K562 (cell line): ENCODE measurements at places on chromosomes 3 and 15. TPM values are rescaled to one million over a fixed set of nuclear protein-coding genes. Genes with fewer than 3 reads are reported as not detected.

The C3orf70 gene
- 0.04 TPM in 1 of 2 replicates, not detected in the other for total RNA-seq

The CADPS gene
- total RNA-seq, result not detected in 2 replicates

The CHRNB4 gene
- not detected in 2 replicates for total RNA-seq

The CSPG4 gene
- total RNA-seq, result 0.07 TPM in 2 replicates

DNA sequence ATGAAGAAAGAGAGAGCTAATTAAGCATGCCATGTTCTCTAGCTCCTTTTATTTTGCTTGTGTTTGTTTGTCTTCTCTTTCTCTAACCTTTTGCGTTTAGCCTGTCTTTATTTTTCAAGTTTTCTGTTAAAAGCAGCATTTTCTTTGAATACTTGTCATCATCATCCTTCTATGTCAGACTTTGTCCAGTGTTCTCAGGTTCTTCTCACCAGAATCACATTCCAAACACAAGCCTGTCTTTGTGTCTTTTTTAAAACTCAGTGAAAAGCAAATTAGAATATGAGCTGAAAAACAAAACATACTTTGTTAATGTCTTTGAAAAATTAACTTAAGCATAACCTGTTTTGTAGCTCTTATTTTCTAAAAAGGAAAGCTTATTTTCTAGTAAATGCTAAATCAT is 62.4 kb downstream of the LEKR1 start:
- no peak for DNase-seq

DNA sequence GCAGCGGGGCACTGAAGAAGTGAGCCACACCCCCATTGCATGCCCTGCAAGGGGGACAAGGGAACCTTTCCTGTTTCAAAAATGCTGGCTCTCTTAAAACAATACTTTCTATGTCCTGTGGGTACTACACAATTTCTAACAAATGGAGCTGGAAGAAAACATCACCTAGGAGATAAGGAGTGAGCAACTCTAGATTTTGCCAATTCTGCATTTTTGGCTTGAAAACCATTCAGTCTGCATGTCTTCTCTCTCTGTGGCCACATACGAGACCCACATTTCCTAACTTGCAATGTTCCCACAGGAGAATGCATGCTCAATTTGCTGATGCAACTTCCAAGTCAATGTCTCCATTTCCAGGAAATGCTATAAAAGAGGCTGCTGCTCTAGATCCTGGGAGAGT is 662.0 kb downstream of the SQOR start:
- DNase-seq, result no peak

DNA sequence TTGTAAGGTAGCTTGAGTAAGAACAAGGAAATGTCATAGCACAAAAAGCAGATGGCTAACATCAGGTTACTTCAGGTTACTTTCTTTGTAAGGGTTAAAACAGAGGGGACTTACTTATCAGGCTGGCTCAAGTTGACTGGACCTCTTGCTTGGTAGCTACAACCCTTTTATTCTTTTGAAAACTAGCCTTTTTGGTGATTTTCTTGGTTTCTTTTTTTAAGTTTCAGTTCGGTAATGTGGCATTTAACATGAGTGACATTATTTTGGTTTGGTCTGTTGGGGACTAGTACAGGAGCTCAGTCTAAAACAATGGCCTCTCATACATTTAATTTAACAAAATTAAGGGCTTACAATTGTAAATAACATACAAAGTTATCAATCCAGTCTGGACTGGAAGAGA is 621.4 kb downstream of the OTOL1 start:
- no peak for DNase-seq

DNA sequence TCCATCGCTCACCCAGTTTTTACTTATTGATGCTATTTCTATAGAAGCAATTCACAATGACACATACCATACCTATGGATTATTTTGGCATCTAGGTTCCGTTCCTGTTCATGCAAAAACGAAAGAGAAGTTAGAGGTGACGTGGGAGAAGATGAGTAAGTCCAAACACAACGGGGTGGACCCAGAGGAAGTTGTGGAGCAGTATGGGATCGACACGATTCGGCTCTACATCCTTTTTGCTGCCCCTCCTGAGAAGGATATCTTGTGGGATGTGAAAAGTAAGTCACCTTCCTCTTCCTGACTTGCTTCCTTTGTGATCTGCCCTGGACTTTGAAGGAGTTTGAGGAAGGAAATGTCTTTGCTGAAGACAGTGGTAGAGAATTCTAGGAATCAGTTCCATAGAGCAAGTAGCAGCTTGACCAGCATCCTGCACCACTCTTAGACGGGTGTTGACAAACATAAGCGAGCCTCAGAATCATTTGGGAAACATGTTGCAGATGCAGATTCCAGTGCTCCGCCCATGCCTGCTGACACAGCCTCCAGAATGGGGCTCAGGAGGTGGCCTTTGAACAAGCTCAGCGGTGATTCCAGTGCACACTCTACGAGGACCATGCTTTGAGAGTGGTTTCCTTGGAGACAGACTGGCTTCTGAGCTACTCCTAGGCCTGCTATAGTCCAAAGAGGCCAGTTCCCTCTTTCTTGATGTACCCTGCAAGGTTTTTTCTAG is 78.4 kb upstream of the LIMD1 start:
- DNase-seq, result no peak

- no peak for DNase-seq
These were observed 102.2 kb downstream of the HHLA2 start for GRCh38 chr3:108398510-108398909.

DNA sequence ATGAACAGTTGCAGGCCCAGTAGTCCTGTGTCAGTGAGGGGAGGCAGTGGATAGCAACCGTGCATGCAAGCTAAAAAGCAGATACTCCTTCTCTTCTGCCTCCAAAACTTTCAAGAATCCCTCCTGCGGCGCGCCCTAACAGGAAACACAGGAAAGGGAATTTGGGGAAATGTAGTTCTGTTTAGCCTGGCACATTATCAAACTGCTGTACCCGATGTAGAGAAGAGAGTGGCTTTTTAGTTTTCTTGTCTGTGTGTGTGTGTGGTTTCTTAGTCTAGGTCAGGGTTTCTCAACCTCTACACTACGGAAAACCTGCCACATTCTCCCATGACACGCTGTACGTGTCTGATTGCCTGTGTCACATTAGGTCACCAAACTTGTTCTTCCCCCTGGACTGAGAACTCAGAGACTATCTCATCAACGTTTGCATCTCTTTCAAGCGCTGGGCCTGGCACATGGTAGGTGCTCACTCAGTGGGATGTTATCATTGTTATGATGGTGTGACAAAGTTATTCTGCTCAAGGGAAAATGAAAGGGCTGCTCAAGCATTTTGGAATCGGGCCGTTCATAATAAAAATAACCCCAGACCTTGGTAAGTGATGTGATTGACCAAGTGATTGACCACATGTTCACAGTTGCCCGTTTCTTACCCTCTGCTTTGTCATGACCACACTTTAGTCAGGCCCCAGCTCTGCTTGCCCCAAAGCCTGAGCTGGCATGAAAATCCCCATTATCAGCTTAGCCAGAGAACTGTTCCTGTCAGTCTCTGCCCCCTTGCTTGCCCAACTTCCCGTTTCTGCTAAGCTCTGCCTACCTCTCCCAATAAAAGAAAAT is 33.2 kb downstream of the TM4SF4 start:
- DNase-seq, result no peak

DNA sequence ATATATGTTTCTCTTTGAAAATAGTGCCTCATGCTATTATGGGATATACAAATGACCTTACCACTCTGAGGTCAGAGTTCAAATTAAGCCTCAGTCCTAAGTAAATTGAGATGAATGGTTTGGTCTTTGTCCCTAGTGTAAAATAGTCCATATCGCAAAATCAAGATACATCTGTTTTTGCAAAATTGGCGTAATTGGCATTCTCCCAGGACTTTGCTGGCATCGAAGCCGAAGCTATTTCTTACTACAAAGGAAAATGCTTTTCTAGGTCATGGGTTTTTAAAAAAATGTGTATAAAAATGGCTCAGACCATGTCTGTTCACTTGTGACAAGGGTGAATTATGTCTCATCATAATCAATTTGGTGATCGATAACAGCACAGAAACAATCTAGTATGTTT is 25.9 kb downstream of the ROBO2 start:
- no peak for DNase-seq

- no peak for DNase-seq
These were observed 450.6 kb upstream of the ARHGEF26 start for GRCh38 chr3:153670577-153670976.

DNA sequence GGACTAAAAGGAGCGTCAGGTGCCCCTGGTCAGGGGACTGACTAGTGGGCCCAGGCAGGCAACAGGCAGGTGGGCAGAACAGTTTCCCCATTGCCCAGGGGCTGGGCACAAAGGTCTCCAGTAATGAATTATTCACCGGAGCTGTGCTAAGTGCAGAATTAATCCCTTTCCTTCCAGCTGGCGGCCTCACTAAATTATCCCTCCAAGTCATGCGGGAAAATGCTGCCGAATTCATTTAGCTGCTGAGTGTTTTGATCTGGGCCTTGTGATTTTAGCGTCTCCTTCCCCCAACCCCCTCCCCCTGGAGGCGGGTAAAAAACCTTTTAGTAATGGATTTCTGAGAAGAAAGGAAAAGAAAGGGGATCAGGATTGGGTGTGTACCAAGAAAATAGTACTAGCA is 47.2 kb downstream of the CCDC33 start:
- no peak for DNase-seq

DNA sequence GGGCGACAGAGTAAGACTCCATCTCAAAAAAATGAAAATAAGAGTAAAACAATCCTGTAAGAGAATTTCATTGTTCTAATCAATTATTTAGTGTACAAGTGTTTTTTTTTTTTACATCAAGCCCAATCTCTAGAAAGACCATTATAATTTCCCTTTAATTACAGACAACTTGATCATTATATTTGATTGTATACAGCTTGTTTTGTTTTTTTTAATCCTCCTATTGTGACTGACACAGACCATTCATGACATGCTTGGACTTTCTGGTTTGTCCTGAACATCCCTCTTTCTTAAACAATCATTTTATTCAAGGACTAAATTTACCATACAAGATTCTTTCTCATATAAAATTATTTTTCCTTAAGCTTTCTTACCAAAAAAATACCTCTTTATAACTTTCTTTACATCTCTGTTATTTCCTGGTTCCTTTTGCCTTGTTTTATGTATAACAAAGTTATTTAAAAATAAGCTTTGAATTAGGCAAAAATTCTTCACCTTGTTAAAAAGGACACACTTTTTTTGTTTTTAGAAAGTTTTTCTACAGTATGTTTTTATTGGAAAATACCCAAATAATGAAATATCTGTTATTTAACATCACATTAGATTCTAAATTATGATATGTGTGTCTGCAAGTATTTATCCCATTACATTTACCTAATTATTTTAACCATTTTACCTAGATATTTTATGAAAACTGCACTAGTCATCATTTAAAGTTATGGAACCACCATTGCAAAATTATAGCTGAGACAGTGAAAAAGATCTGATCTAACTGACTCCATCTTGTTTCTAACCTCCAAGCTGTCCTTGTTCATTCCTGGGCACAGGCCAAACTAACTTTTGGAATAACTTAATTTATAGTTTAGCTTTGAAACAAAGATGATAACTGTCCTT is 26.1 kb upstream of the GFM1 start:
- DNase-seq, result no peak

DNA sequence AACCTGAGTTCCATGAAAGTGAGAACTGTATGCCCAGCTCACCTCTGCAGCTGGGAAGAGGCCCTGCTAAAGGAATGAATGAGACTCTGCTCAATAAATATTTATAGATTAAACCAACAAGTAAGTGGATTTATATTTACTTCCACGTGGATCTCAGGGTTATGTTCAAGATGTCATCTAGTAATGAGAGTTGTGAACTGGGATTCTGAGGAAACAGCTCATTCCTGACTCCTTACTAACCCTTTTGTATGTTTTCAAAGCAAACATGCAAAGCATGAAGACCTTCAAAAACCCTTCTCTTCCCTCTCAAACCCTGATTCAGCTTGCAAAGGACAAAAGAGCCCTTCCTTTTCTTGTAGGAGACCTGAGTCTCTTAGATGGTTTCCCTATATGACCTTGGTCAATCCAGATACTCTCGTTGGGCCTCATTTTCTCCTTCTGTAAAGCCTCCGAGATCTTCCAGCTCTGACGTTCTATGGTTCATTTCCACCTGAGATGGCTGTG is 53.4 kb downstream of the LSM3 start:
- DNase-seq, result no peak

DNA sequence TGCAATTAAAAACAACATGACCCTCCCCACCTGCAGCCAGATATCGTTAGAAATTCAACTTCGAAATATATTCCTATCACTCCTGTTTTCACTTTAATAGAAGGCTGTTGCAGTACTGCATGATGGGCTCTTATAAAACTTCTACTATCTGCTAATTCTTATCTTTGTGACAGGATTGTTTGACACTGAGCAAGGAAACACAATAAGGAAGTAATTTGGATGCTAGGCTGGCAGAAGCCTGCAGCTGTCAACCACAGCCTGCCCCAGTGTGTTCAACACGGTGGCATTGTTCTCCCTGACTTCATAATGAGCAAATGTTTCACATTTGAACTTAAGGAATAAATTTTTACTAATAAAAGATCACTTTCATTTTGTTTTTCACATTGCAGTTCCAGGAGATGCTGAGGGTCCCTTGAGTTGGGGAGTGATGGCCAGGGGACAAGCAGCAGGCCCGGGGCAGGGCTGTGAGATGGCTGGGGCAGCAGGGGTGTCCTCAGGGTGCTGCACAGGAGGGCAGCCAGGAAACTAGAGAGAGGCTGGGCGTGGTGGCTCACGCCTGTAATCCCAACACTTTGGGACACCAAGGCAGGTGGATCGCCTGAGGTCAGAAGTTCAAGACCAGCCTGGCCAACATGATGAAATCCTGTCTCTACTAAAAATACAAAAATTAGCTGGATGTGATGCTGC is 64.8 kb upstream of the SEC61A1 start:
- no peak for DNase-seq
